ENCODE measurements at places on chromosomes 1 and 21. TPM values are rescaled to one million over a fixed set of nuclear protein-coding genes. Genes with fewer than 3 reads are reported as not detected.

DNA sequence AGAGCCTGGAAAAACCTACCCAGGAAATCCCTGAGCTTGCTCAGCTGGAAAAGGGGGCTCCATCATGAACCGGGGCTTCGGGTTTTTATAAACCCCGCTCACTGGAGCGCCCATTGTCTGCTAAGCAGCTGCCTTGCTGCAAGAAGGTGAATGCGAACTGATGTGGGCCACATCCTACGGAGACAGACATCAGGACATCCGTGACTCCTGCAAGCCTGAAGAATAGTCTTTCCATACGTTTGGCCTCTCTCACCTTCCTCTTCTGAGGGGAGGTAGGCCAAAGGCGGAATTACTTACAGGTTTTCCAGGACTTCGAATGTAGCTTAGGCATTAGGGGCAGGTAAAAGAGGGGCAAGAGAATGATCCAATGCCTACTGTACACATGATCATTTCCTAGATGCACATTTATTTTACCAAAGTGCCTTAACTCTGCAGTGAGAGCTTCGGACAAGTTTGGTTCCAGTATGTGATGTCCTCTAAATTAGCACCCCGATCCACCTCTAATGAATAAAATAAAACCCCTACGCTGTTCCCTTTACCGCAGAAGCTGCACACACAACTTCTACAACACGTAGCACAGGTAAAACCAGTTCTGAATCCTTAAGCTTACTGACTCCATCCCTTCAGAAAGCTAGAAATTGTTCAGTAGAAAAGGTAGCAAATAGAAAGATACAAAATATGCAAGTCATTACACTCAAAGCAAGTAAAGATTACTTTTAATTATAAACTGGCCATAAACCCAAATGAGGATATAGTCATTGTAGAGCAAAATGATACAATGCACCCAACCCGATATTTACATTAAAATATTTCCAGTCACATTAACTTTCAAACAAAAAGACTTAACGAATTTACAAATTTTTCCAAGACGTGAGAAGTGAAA, 866 bp upstream of the SORT1 start:
- DNase-seq: no peak

GRCh38 chr1:199735660-199736059, 291.9 kb upstream of the NR5A2 start:
- DNase-seq: no peak

DNA sequence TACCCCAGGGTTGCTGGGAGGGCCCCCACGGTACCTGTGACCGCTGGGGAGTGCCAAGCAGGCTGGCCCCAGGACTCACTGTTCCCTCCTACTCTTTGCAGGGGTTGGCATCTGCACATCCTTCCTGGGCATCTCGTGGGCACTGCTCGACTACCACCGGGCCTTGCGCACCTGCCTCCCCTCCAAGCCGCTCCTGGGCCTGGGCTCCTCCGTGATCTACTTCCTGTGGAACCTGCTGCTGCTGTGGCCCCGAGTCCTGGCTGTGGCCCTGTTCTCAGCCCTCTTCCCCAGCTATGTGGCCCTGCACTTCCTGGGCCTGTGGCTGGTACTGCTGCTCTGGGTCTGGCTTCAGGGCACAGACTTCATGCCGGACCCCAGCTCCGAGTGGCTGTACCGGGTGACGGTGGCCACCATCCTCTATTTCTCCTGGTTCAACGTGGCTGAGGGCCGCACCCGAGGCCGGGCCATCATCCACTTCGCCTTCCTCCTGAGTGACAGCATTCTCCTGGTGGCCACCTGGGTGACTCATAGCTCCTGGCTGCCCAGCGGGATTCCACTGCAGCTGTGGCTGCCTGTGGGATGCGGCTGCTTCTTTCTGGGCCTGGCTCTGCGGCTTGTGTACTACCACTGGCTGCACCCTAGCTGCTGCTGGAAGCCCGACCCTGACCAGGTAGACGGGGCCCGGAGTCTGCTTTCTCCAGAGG, 6.8 kb downstream of the XKR8 start:
- no peak for DNase-seq

DNA sequence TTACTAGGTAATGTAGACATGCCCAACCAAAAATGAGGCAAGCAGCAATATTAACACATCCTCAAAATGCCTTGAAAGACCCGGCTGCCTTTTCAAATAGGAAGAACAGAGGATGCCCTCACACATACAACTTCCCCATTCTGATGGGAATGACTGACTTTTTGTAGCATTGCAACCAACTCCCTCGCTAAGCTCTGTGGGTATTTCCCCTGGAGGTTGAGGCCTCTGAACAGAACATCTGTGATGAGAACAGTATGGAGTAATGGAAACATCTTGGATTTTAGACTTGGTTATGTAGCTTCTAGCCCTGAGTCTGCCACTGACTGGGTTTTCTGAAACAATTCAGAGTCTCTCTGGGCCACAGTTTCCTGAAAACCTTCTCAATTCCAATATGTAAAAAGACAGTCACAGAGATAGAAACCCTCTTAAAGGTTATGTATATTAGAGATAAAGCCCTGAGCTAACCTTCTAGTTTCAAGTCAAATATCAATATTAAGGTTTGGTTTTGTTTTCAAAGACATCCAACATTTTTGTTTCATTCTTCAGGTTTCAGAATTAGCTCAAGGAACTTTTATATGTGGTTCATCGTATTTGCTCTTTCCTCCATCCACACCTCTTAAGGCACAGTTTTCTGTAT, 311.5 kb downstream of the SETD4 start:
- DNase-seq: no peak

RPRD2 gene
- polyA plus RNA-seq: 9.0 TPM

CRYAA gene
- not detected for polyA plus RNA-seq
